T-helper 2 cell (primary cell): ENCODE measurements at places on chromosomes 4 and X.

DNA sequence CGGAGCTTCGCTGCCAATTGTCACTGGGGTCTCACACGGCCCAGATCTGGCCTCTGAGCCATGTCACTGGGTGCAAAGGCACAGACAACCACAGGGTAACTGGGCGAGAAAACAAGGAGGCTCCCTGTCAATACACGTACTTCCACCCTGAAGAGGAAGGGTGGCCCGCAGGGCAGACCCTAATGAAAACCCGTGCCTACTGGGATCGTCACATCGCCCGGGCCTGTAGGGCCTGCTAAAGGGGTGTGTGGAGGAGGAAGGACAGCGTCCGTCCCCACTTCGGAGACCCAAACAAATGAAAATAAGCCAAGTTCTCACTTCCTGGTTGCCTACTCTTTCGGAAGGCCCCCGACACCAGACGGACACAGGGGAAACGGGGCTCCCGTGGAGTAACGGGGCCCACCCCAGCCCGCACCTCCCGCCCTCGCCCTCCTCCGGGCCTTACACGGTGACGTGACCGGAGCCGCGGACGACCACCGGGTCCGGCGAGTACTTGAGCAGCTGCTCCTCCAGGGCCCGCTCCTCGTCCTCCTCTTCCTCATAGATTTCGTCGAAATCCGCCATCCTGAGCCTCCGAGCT lies 578 bp downstream of the CHIC2 start:
- no peak for DNase-seq

- DNase-seq, result no peak
Observed at GRCh38 chr4:76881375-76881774, 16.6 kb downstream of the SOWAHB start.

GRCh38 chrX:125778261-125778660 lies 387.8 kb downstream of the DCAF12L2 start:
- no peak for DNase-seq

DNA sequence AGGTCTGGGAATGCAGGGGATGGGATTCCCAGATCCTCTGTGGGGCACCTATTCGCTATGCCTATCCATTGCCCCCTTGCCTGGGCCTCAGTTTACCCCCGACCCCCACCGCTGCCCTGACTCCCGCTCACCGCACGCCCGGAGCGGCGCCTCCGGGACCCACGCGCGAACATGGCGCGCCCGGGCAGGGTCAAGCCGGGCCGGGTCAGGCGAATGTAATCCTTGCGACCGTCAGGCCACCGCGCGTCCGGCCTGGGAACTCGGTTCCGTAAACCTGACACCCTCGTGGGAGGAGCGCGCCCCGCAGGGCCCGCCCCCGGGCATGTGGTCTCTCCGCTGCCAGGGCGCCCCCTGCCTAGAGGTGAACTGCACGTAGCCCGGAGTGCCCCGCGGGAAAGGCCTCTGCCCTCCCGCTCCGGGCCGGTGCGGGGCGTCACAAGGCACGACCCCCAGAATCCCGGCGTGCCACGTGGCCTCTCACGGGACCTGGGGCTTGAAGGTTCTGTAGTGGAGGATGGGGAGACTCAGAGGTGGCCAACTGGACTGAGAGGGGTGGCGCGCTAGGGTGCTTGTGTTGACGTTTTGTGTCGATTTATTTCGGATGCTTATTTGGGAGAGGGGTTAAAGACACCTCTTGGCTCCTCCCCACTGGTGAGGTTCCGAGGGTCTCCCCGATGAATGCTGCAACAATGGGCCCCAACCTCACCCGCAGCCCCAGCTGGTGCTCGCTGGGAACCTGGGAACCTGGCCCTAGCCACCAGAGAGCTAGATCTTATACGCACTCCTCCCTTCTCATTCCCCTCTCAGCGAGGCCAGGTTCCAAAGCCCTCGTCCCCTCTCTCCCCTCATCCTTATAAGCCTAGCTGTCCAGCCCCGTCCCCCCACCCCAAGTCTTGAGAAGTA lies at the start of gene PRICKLE3:
PRICKLE3 (minus strand) TSS at position 249 of the 903 bp plus-strand sequence; CDS start at position 173, 76 bp downstream.
- peak; percentile 60 for DNase-seq

DNA sequence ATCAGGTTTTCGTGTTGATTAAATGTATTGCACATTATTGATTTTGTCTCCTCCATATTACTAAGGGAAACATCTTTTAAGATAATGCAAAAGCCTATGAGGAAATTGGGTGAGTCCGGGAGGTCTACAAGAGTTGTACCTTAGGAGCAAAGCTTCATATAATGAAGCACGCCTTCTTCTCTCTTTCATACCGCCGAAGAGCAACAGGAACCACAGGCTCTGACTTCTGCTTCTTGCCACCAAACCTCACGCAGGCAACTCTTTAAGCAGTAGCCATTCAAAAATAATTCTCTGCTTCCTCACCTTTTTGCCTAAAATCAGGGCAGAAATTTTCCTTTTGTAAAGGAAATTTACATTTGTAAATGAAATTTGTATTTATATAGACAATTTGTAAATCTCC lies 139.6 kb downstream of the SPRY1 start:
- no peak for DNase-seq
